ENCODE measurements at places on chromosomes 1 and 21. TPM values are rescaled to one million over a fixed set of nuclear protein-coding genes. Genes with fewer than 3 reads are reported as not detected.

GRCh38 chr1:215605011-215605621 is 38.0 kb downstream of the KCTD3 start:
- no peak for DNase-seq

Gene TOR1AIP1
- 13.7 TPM for total RNA-seq

DNA sequence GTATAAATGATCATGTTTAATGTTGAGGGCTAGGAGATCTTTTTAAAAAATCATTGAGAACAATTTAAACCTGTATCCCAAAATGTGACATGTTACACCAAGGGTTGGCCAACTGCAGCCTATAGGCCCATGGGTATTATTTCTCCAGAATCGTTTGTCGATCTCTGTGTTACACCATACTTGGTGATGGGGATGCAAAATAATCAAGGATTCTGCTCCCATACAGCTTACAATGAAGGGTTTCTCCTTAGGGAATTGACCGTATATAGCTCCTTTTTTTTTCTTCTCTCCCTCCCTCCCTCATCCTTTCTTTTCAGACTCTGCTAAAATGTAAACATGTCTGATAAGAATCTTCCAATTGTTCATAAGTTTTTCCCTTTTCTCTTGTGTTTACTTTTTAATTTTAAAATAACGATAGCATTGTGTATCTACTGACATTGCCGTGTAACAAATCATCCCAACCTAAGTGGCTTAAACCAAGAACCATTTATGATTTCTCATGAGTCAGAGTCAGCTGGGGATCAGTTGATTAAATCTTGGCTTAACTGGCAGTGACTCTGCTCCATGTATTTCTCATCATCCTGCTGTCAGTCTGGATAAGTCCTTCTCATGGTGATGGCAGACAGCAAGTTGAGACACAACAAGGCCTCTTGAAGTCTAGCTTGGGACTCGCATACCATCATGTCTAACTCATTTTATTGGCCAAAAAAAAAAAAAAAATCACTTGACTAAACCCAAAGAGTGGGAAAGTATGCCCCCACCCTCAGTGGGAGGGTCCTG is 48.0 kb downstream of the MARK1 start:
- no peak for DNase-seq

GRCh38 chr1:205492201-205492667 is 12.2 kb upstream of the CDK18 start:
- no peak for DNase-seq

DNA sequence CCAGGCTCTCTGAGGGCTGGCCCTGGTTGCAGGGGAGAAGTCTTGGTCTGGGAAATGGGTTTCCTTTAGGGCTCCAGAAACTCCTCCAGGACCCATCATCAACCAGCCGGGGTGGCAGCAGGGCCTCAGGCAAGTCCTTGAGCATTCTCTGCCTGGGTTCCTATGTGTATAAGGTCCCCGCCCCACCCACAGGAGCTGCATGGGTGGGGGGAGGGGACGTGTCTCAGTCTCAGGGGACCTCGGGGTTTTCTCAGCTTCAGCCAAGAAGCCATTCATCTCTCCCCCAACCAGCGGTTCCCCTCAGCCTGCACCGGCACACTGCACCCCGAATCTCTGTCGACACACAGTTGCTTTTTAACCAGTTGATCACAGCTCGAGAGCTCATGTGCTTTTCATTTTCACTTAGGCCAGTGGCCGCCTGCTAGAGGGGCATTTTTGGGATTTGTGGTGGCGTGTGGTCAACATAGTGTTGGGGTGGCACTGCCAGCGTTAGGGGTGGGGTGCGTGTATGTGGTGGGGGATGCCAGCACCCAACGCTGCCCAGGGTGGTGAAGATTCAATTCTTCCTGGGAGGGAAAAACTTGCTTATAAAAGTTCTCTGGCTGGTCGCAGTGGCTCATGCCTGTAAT is 6.5 kb downstream of the RUNX3 start:
- DNase-seq: no peak

DNA sequence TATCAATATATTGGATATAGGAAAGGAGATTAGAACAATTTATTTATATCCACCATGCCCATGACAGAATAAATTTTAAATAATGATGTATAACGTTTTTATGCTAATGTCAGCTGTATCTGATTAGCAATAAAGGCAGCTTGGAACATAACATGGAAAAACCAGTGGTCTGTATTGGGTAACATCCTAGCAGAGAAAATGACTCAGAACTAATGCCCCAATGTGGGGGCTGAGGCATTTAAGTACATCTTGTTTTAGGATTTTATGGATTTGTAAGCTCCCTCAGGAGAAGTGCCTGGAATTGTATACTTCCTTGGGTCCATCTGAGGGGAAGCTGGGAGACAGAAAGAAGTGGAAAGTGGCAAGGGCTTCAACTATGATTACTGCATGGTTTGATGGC is 82.3 kb downstream of the HMCN1 start:
- no peak for DNase-seq

DNA sequence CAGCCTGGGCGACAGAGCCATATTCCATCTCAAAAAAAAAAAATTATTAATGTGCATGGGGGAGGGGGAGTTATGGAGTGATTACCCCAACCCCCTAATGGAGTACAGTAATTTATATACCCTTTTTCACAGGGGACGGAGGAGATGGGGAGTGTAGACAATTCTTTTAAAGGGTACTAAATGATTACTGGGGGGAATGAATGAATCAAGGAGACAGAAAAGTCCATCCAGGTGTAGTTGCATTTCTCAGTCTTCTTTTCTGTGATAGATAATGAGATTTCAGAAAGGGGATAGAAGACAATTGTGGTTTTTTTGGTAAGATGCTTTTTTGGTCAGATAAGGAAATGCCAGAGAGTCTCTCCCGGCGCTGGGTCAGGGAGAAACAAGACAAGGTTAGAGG is 13.0 kb downstream of the OSBPL9 start:
- no peak for DNase-seq

- DNase-seq: no peak
Observed at GRCh38 chr21:41446586-41446985, 20.5 kb downstream of the MX1 start.

Gene SLC35D1
- 5.0 TPM for total RNA-seq

DNA sequence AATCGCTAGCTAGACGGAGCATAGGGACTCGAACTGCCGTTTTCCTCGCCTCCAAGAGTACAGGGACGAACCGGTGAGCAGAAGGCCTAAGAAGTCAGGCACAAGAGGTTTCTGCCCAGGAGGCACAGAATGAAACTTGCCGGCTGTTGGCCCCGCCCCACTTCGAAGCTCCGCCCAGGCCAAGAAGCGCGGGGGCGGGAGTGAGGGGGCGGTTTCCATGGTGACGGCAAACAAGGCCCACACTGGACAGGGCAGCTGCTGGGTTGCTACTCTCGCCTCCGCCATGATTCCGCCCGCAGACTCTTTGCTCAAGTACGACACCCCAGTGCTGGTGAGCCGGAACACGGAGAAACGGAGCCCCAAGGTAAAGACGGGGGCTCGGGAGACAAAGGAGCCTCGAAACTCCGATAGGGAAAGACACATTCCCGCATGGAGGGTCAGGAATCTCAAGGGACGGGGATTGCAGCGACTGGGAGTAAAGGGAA is at the start of gene DNALI1:
Gene DNALI1 (plus strand): TSS at position 229 of the 485 bp plus-strand sequence. CDS start 55 bp downstream, at position 284.
- DNase-seq: peak; percentile 96

Gene HSPA13
- 13.3 TPM for total RNA-seq

DNA sequence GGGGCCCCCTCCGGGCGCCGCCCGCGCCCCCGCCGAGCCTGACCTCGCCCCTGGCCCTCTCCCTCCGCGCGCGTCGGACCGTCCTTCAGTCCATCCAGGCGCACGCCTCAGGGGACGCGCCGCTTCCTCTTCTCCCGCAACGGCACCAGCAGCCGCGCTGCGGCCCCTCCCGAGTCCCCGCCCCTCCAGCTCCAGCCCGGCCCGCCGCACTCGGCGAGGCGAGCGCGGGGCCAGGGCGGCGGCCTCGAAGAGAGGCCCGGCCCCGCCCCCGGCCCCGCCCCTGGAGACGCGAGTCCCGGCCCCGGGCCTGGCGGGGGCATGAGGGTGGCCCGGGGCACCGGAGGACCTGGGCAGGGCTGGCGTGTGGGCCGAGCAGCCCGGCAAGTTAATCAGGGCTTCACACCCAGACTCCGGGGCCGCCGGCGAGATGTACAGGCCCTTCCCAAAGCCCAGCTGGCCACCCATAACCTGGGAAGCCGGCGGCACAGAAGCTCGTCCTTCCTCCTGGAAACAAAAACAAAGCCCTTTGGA is at the start of gene IGSF3:
Gene IGSF3 (minus strand): TSS at position 159 of the 531 bp plus-strand sequence. CDS start 1,407 bp downstream, outside the sequence.
- peak; percentile 54 for DNase-seq

Gene CCDC30
- total RNA-seq: 5.6 TPM

DNA sequence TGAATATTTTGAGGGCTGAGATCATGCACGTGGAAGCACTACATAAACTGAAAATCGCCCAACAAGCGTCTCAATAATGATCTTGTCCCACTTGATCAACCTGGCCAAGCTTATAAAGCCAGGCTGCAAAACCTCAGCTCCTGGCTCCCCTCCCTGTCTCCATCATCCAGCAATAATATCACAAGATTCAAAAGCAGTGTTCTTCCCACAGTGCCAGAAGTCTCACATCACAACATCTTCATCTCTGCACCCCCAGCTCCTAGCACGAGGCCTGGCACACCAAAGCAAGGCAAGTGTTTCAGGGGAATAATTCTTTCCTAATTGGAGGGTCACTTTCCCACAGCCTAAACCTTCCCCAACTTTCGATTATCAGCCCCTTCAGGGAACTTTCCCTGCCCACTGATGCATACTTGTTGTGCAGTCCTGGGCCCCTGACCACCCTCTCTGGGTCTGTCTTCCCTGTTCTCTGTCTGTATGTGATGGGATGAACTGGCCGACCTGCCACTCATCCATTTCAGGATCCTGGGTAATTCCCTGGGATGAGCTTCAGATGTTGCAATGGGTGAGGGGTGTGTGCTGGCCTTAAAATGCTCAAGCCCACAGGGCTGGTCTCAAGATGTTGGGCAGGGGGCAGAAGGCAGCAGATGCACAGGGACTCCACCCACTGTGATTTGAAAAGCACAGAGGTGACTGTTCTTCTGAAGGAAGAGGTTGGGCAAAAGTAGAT is 129.0 kb downstream of the DMRTB1 start:
- DNase-seq: no peak

GRCh38 chr1:104574620-104575019 is 824.9 kb downstream of the AMY1C start:
- DNase-seq: no peak

GRCh38 chr1:35932158-35932636 is 1.3 kb downstream of the AGO3 start:
- no peak for DNase-seq

Gene AMY1B
- total RNA-seq: 0.95 TPM

Gene GBP7
- total RNA-seq: not detected

GRCh38 chr1:205236951-205237475 is 9.3 kb downstream of the TMCC2 start:
- no peak for DNase-seq

DNA sequence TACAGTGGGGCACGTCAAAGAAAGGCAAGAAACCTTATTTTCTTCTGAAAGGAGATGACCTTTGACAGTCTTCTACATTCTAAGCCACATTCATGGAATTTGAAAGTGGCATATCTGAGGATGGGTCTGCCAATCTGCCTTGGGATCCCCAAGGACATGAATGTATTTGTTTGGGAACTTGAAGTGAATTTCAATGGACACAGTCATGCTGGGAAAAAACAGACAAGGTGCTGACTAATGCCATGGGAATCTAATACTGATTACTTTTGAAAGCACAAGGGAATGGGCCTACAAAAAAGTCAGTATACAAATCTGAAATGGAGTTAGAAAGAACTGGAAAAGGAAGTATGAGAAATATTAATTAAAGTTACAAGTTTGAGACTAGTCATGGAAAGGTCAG is 128.8 kb downstream of the KCNJ6 start:
- DNase-seq: no peak

DNA sequence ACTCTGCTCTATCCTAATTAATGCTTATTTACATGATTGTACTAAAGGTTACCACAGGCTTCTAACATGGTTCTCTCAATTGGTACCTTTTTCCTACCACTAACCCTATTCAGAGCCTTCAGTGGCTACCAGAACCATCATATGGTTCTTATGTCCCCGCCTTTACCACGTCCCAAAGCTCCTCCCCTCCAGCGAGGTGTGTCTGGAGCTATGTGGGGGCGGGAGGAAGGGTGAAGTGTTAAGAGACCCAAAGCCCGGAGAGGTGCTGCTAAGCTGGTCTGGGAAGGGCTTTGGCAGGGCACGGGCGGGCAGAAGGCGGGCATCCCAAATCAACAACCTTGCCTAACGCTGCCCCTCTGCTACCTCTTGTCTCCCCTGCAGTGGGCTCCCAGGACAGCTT is 10.0 kb downstream of the SPATA46 start:
- no peak for DNase-seq

GRCh38 chr1:3052501-3052900 is 16.5 kb upstream of the PRDM16 start:
- DNase-seq: no peak

DNA sequence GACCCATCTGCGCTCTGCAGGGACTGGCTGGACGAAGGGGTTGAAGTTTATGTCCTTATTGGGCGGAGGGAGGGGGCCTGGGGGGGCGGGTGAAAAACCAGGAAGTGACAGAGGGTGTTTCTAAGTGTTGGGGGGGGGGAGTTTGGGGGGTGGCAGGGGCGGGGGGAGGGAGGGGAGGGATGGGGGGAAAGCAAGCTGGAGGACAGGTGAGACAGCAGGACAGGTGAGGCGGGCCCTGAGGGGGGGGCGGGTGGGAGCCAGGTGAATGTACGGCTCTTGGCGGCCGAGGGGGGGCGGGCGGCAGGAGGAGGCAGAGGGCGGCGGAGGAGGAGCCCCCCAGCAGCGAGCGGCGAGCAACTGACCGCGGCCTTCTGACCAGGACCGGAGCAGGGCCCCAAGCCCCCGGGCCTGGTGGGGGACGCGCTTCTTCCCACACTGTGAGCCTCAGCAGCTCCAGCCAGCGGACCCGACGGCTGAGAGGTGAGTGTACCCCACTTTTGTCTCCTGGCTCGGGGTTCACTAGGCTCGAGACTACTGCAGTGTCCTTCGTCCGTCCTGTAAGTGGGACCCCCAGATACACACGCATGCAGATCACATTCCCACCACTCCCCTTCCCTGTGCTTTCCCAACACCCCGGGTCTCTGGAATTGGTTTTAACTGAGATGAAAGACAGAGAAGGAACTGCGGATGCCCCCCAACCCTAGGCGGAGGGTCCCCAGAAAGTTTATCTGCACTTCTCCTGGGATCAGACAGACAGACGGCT is at the start of gene ZBTB7B:
Gene ZBTB7B (plus strand): TSS at position 339 of the 763 bp plus-strand sequence. CDS start 11,859 bp downstream, outside the sequence.
- peak; percentile 81 for DNase-seq

DNA sequence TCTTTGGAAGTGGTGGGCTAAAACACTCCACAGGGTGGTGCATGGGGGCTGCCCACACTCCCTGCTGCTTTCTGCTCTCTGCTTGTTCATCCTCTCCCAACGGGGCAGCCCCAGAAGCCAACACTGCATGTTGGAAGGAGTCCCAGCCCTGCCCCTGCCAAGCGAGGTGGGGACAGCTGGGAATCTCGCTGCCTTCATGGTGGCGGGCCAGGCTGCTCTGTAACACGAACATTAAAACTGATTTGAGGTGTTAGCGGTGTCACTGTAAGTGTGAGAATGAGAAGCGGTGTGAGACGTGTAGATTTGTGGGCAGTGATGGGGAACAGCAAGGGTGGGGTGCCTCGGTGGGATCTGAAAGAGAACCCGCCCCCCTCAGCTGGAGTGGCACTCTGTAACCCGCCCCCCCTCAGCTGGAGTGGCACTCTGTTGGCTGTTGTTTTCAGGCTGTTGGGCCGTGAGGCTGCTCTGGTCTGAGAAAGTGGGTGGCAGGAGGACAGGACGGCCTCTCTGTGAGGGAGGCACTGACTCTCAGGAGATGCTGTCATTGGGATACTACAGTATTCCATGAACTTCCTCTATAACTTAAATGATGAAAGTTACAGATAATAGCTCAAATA is 80.9 kb downstream of the PCBP3 start:
- DNase-seq: no peak
